HuH-7 (cell line): ENCODE measurements at places on chromosomes 1 and 21.

DNA sequence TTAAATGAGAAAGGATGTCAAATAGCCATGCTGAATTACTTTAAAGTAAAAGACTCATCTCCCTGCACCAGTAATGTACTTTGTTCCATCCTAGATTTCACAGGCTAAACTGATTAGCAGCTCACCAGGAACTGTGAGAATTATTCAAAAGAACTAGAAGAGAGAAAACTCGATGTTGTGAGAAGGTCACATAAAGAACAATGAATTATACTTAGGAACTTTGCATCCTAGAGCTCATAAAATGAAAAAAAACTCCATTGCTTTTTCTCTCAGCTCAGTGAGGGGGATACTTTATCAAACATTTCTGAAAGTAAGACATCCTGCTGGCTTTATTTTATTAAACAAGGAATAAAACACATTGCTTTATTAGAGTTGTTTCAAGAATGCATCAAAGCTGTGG lies 278.5 kb downstream of the MRPL39 start:
- no peak for DNase-seq

DNA sequence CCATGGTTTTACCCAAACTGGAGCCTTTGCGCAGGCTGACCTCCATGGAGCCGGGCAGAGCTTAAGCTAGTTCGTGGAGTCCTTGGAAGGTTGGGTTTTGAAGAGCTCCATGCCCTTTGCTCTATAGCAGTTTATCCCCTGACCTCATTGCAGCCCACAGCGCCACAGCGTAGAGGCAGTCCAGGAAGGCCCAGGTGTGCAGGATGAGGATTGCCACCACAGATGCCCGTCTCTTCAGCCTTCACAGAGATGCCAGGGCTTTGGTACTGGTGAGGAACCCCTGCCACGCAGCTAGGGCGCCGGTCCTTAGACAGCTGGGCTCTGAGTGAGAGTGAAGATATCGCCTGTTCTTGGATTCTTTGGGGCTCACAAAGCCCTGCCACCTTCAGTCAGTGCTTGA lies 138.6 kb downstream of the PEX14 start:
- no peak for DNase-seq

GRCh38 chr1:53543130-53543777 lies 84.1 kb downstream of the DMRTB1 start:
- DNase-seq, result no peak

GRCh38 chr1:207813946-207814345 lies 62.1 kb downstream of the CD46 start:
- no peak for DNase-seq
